ENCODE measurements at places on chromosomes 2 and 18.

GRCh38 chr2:16322308-16323125 lies 343.1 kb downstream of the CYRIA start:
- no peak for DNase-seq

GRCh38 chr2:130890941-130891669 lies 54.4 kb downstream of the ARHGEF4 start:
- no peak for DNase-seq

- no peak for DNase-seq
These were observed 161.3 kb downstream of the MEIS1 start for GRCh38 chr2:66596256-66596655.

- no peak for DNase-seq
These were observed 10.9 kb downstream of the CCDC68 start for GRCh38 chr18:54948350-54948837.

- DNase-seq, result no peak
These were observed 85.3 kb downstream of the C2orf74 start for GRCh38 chr2:61247204-61247812.

DNA sequence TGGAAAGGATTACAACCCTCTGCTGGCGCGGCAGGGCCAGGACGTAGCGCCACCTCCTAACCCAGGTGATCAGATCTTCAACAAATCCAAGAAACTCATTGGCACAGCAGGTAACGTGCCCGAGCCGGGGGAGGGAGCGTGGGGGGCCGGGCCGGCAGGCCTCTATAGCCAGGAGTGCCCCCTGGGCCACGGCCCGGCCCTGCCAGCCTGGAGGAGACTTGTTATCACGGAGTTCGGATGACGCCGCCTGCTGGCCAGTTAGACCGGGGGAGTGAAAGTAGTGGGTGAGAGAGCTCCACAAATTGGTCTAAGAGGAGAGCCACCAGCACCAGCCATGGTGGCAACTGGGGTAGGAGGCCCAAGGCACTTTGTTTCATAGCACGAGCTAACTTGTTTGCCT lies 8.6 kb upstream of the TMEM214 start:
- no peak for DNase-seq

- DNase-seq, result peak; percentile 29
These were observed 22.5 kb upstream of the SIGLEC15 start for GRCh38 chr18:45802814-45803492.

Measured in stimulated activated CD4-positive, alpha-beta T cell treated with anti-CD3 and anti-CD28 coated beads, Interleukin-15, amount 100 ng/mL, for 24 hours (primary cell).